ENCODE measurements at places on chromosomes 13 and 19.

- DNase-seq: no peak
Measured at GRCh38 chr13:66528944-66529576, 701.1 kb downstream of the PCDH9 start.

GRCh38 chr13:100954430-100955305 is 280.1 kb upstream of the TMTC4 start:
- no peak for DNase-seq

- DNase-seq: no peak
Measured at GRCh38 chr13:62906469-62906868, 1490.8 kb upstream of the PCDH20 start.

GRCh38 chr13:83450591-83450990 is 431.7 kb downstream of the SLITRK1 start:
- DNase-seq: no peak

DNA sequence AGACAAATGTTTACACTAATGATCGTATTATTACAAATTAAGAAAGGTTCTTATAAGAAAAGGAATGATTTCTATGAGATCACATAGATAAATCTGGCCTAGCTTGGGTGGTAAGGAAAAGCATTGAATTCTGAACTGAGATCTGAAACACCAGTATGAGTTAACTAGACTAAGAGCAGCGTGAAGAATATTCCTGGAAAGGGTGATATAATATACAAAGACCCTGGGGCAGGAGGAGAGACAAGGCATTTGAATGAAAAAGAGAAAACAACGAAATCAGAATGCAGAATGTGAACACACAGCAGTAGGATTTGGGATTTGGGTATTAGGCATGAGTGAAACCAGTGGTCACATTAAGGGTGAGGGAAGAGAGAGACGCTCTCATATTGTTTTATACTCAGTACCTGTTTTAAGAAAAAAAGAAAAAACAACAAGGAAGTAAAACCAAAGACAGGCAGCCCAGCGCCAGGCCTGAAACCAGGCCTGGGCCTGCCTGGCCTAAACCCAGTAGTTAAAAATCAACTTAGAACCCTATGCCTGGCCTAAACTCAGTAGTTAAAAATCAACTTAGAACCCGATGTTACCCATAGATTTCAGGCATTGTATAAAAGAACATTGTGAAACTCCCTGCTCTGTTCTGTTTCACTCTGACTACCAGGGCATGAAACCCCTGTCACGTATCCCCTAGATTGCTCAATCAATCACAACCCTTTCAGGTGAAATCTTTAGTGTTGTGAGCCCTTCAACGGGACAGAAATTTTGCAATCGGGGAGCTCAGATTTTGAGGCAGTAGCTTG is 287.1 kb downstream of the ITGBL1 start:
- no peak for DNase-seq

DNA sequence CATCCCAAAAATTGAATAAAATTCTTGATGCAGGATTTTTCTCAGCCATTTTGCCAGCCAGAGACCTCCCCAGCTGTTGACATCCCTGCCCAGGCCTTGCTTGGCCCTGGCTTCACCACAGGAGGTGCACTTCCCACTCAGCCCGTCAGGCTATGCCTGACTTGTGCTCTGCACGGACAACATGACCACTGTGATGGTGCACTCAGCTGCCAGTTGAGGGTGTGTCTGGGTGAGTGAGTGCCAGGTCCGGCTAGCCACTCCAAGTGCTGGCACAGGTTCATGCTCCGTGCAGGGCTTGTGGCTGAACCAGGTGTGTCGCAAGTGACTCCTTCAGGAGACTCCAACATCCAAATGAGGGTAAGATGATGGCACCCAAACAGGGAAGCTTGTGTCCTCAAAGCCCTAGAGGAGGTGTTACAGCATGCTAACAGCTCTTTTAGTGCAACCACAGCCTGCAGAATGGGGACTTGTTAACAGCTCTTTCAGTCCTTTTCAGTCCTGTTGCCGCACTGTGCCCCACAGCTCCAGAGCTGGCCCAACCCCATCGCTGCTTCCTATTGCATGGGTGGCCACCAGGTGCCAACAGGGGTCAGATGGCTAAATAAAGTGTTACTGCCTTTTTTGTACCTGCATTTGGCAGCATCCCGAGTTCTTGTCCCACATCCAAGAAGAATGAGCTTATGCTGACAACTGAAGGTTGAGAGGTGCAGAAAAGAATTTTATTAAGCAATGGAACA is 380.7 kb downstream of the SLITRK5 start:
- DNase-seq: no peak

DNA sequence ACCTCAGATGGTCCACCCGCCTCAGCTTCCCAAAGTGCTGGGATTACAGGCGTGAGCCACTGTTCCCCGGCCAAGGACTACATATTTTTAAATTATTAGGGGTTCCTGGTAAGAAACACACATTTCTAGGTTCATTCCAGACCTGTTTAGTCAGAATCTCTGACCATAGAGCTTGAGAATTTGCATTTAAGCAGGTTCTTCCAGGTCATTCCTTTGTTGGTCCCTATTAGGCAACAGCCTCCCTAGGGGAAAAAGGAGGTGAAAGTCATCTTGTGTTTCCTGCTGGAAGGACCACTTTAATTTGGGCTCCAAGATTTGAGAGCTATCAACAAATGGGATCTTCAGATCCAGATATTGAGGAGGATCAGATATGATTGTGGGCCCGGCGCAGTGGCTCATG is 16.3 kb downstream of the S1PR2 start:
- no peak for DNase-seq

- DNase-seq: no peak
Measured at GRCh38 chr13:94710881-94711560, 1.3 kb downstream of the SOX21 start.

- DNase-seq: no peak
Measured at GRCh38 chr13:109785141-109785891, 1.1 kb downstream of the IRS2 start.

DNA sequence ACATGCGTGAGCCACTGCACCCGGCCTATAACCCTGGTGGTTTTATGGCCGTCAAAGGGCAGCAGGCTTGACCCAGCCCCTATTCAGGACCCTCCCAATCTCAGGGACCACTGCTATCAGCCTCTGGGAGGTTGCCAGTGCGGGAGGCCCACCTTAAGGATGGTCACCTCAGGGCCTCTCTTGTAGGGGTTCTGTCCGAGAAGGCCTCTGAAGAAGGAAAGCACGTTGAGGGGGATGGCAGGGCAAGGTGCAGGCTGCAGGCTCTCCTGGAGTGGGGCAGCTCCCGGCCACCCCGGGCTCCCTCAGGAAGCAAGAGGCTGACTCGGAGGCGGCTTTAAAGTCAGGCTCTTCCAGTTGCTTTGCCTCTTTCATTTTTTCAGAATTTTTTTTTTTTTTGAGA is 6.0 kb upstream of the GRTP1 start:
- DNase-seq: no peak

DNA sequence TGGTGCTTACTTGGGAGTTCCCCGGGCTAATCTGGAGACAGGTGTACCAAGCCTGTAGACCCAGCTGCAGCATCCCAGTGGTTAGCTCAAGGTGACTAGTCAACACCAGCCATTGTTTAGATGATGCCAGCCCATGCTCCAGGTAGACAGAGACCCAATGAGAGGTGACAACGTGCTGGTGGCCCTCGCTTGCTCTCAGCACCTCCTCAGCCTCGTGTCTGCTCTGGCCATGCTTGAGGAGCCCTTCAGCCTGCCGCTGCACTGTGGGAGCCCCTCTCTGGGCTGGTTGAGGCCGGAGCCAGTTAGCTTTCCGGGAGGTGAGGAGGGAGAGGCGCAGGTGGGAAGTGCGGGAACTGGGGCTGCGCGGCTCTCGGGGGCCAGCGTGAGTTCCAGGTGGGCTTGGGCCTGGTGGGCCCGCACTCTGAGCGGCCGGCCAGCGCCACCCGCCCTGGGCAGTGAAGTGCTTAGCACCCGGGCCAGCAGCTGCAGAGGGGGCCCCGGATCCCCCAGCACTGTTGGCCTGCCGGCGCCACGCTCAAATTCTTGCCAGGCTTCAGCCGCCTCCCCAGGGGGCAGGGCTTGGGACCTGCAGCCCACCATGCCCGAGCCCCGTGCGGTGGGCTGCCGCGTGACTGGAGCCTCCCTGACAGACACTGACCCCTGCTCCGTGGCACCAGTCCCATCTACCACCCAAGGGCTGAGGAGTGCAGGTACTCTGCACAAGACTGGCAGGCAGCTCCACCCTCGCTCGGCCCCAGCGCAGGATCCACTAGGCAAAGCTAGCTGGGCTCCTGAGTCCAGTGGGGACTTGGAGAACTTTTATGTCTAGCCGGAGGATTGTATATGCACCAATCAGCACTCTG is 85.9 kb upstream of the VSTM2B start:
- no peak for DNase-seq

GRCh38 chr13:60150538-60150937 is 13.2 kb downstream of the DIAPH3 start:
- no peak for DNase-seq

DNA sequence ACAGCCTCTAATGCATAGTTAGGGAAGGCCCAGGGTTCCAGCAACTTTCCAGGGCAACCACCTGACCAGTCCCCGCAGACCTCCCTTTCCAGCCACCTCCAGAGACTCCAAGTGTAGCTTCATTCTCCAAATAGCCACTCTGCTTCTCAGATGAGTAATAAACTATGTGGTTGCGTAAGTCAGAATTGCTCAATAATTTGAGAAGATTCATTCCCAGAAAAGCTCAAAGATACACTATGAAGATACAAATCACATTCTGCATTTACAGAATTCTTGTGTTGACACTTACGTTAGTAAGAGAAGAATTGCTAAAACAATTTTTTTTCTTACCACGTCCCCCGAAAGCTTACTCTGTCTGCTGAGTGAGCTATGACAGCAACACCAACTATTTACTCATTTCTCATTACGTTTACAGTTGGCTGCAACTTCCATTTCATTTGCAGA is 8.2 kb upstream of the LATS2 start:
- DNase-seq: peak; percentile 94

- no peak for DNase-seq
Measured at GRCh38 chr13:110254151-110254679, 52.7 kb downstream of the COL4A1 start.

DNA sequence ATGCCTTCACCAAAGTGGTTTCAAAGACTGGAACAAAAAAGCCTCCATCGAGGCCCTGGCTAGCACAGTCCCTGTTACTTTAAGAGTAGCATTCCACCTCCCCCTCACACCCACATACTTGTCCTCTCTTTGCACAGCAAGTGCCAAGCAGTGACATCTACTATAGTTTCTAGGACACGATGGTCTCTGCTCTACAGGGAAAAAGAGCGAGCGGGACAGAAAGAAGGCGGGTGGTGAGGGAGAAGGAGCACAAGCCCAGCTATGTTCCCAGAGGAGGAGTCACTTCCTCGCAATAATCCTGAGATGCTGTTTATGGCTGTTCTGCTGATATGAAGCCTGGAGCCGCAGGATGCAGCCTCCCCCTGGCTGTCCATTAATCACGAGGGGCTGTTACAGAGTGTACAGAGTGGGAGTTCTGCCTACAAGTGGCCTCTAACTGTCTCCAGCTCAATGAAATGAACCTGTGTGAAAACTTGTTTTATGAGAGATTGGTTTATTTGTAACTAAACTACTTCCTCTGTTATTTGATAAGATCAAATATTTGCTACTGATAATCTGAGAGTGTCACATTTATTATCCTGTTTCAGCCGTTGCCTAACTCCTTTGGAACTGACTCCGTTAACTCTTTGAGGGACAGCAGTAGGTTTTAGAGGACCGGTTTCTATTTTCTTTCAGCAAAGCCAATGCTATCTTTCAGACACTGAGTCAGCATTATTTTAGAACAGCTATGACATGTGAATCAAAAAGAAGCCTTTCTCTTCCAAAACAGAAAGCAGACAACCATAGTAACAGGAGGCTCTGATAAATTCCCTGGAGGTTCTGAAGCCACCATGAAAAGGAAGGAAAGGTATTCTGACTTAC is 208.0 kb downstream of the SPRY2 start:
- no peak for DNase-seq

- no peak for DNase-seq
Measured at GRCh38 chr13:51329606-51330005, 9.9 kb upstream of the SERPINE3 start.
